ENCODE measurements at places on chromosomes 6 and 20.

- no peak for DNase-seq
These were observed 44.8 kb downstream of the GJA1 start for GRCh38 chr6:121480099-121480713.

DNA sequence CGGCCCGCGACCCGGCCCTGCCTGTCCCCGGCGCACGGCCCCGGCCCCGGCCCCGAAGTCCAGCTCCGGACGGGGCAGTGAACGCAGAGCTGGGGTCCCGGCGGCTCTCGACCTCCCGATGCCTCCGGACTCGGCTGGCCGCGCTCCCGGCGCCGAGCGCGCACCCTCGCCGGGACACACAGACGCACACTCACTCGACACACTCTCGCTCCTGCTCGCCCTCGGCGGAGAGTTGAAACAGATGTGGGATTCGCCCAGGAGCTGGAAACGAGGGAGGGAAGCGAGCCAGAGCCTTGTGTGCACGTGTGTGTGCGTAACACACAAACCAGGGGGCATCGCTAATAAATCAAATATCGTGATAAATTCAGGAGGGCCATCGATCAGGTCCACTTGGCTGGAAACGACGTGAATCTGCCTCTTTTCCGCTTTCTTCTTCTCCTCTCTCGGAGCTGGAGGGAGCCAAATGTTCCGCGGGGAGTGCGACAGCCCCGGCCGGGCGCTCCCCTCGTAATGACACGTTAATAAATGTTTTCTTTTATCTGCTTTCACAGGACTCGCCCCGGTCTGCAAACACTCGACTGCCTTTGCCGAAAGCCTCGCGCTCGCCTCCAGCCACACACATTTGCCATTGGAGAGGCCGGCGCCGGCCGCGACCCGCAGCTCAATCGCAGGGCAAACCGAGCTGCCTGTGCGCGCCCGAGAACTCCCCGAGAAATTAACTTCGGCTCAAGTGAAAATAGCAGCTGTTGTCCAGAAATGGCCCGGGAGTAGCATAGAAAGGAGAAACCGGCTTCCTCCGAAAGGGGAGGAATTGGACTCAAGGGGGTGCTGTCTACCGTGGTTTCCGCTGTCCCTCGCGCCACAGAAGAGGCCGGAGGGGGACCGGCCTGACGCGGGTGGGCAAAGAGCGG, 828 bp upstream of the SULF2 start:
- no peak for DNase-seq

DNA sequence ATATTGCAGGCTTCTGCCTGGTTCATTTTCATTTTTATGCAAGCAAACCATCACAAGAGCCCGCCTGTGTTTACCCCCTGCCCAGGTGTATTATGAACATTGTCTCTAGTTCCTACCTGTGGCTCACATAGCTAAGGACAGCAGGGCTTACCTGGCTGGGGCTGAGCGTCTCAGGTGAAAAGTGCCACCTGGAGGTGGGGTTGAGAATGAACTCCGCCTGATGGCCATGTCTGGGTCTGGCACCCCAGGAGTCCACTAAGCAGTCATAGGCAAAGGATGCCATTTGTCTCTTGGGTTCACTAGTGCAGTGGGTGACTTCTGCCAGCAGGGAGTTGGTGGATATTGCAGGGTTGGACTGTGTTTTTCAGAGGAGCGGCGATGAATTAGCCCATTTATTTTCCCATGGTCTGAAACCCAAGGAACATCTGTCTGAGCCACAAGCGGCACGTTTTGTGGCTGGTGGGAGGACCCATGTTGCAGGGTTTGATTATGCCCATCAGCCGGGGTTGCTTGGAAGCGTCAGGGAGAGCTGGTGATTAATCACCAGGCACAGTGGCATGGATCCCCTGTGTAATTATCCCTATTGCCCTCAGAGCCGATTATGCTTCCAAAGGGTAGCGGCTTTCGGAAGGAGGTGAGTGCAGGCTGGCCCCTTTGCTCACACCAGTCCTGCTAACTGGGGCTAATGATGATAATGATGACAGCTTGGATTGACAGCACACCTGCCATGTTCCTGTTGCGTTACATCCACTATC, 92.1 kb downstream of the CDH26 start:
- DNase-seq, result no peak

DNA sequence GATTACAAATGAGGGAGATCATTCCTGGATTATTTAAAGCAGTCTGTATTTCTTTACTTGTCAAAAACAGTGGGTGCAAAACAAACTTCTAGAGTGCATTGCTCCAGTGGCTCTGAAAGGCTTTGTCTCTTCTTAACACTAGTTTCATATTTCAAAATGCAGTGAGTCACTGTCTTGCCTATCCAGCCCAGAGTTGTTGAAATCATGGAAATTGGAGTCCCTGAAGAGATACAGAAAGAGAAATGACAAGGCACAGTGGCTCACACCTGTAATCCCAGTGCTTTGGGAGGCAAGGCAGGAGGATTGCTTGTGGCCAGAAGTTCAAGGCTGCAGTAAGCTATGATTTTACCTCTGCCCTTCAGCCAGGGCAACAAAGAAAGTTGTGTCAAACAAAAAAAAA, 11.3 kb downstream of the SLC2A12 start:
- no peak for DNase-seq

DNA sequence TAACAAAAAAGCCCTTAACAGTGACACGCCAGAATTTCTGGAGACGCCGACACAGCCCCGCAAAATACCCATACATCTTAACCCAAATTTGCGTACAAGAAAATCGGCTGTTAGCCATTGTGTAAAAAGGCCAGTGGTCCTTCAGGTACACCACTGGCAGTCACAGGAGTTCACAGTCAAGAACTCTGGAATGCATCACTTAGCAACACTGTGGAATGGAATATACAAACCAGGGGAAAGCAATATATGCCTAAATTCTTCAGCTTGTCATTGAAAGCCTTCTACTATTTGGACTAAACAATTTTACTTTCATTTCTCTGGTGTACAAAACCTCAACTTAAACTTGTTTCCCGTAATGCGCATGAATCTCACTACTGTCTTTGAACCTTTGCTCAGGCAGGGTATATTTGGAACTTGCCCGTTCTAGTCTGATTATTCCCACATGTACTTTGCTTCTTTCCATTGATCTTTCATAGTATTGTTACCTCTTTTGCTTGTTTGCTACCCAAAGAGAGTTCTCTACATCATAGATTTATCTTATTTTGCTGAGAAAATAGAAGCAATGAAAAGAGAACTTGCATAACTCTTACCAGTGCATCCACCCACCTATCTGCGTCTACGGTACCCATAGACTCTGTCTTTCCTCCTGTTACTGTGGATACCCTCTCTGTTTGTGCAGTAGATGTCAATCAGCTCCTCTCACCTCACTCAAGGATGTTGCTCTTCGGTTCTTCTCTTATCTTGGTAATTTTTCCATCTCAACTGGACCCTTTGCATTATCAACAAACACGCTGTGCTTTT, at the start of gene ARMH2:
Gene ARMH2 (minus strand): TSS at position 178 of the 801 bp plus-strand sequence. CDS start 60 bp downstream, at position 118.
- DNase-seq, result no peak

DNA sequence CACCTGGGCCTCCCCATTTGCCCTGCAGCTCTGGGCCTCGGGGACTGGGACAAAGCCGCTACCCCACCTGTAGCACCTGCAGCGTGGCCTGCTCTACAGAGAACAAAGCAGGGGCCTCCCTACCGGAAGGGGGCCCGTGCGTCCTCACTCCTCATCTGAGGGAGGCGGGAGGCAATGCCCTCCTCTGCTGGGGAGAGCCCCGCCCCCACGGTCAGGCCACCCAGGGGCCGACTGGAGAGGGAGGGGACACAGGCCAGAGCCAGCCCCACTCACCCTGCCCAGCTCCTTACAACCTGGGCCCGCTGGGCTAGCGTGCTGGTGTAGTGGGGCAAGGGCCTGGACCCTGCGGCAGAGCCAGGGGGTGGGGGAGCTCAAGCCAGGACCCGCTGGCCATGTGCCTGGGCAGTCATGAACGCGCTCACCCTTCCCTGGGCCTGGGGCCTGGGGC, 8.0 kb downstream of the LAMA5 start:
- no peak for DNase-seq

DNA sequence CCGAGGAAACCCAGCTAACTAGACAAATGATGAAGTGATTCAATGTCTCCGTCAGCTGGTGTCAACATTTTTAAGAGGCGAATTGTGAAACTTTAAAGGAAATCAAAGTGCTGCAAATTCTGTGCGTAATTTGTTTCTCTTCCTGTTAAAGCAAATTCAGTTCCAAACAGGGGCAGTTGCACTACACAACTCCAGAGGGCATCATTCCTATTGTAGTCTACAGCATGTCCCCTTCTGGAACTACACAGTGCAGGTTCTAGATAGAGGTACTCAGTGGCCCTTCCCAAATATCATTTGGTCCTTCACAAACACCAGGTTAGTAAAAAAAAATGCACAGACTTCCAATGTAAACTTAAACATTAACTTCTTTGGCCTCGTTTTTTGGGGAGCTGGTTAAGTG, 38.3 kb upstream of the SMLR1 start:
- DNase-seq, result no peak

- no peak for DNase-seq
These were observed 126.2 kb downstream of the CD164 start for GRCh38 chr6:109255946-109256640.

DNA sequence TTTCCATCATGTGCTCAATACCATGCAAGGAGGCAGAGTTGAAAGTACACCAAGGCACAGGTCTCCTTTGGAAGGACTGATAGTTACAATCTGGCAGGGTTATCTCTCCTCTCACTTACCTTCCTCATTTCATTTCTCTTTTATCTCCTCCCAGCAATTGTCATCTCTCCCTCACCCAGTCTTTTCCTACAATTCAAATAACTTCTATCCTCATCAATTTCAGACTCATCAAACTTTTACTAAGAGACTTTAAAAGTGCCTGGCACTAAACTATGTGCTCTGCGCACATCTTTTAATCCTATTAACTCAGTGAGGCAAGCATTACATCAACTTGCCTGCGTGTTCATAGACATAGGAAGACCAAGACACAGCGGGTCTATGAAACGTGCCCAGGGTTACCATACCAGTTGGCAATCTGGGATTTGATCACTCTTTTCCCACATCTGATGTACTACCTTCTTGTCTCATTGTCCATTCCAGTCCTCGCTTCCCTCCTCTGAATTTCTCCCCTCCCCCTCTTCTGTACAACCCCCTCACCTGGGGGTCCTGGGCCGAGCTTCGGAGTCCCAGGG, 1.2 kb downstream of the VARS1 start:
- DNase-seq, result no peak

GRCh38 chr6:52671676-52672075, 763 bp downstream of the TMEM14A start:
- DNase-seq, result no peak

- no peak for DNase-seq
These were observed 86.9 kb downstream of the LRFN2 start for GRCh38 chr6:40500227-40500626.

GRCh38 chr6:135438907-135439535, 58.5 kb downstream of the AHI1 start:
- no peak for DNase-seq

- no peak for DNase-seq
These were observed 102.6 kb upstream of the HDGFL1 start for GRCh38 chr6:22466665-22467245.

DNA sequence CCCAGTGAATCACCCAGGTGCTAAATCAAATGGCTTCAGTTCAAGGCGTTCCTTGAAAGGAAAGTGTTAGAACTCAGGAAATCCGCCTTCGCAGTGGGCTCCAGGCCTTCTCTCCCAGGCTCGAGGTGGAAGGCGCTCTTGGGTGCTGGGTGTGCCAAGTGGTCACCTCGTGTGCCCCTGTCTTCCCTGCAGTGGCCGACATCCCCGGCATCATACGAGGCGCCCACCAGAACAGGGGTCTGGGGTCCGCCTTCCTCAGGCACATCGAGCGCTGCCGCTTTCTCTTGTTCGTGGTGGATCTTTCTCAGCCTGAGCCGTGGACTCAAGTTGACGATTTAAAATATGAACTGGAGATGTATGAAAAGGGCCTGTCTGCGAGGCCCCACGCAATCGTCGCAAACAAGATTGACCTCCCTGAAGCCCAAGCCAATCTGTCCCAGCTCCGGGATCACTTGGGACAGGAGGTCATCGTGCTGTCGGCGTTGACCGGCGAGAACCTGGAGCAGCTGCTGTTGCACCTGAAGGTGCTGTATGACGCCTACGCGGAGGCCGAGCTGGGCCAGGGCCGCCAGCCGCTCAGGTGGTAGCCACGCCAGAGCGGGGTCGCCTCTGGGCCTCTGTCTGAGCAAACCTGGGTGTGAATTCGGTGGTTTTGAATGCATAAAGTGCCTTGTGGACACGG, 17.8 kb downstream of the MTG2 start:
- no peak for DNase-seq

- DNase-seq, result no peak
These were observed 57.4 kb downstream of the SYTL3 start for GRCh38 chr6:158707120-158707820.

All from activated CD4-positive, alpha-beta T cell treated with anti-CD3 and anti-CD28 coated beads, Interleukin-2, amount 50 U/mL, for 1 hour (primary cell).